Pancreas (tissue), 10 donors: ENCODE measurements at places on chromosomes 16 and 17. TPM values are rescaled to one million over a fixed set of nuclear protein-coding genes. Genes with fewer than 3 reads are reported as not detected.
A peak's percentile ranks its signal among the peaks of the same experiment; 100 is the strongest.

The TP53TG3B gene
- not detected for total RNA-seq

The DLX4 gene
- total RNA-seq, result 0.16 TPM

The ACTG1 gene
- 2,355 TPM for total RNA-seq

The BAHCC1 gene
- total RNA-seq, result 11.2 TPM

The CBLN1 gene
- 0.51 TPM for total RNA-seq

The RHOT2 gene
- 66.2 TPM for total RNA-seq

DNA sequence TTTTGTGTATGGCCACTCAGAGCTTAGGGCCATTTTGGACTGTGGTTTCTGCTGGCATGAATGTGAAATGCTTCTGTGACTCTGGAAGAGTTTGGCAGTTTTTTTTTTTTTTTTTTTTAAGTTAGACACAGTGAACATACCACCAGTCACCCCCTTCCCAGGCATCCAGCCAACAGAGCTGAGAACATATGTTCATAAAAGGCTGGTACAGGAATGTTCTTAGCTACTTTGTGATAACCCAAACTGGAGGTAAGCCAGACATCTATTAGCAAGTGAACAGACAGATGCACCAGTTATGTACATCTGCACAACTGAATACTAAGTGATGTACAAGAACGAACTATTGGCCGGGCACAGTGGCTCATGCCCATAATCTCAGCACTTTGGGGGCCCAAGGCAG lies 92.7 kb downstream of the ABCC1 start:
- no peak for DNase-seq

DNA sequence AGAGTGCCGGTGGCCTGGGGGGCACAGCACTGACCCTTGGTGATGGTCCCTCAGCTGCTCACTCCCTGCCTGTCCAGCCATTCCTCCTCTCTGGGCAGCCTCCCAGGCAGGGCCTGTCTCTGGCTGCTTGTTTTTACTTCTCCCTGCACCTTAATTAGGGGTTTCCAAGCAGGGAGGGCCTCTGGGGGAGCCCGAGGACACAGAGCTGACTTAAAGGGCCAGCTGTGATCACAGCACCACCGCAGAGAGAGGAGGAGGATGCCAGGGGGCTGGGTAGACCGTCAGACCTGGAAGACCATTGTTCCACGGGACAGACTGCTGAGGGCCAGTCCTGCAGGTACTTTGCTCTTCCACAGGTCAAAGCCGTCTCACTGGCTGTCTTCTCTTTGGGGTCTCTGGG lies 1.2 kb upstream of the DPH1 start:
- DNase-seq, result no peak

DNA sequence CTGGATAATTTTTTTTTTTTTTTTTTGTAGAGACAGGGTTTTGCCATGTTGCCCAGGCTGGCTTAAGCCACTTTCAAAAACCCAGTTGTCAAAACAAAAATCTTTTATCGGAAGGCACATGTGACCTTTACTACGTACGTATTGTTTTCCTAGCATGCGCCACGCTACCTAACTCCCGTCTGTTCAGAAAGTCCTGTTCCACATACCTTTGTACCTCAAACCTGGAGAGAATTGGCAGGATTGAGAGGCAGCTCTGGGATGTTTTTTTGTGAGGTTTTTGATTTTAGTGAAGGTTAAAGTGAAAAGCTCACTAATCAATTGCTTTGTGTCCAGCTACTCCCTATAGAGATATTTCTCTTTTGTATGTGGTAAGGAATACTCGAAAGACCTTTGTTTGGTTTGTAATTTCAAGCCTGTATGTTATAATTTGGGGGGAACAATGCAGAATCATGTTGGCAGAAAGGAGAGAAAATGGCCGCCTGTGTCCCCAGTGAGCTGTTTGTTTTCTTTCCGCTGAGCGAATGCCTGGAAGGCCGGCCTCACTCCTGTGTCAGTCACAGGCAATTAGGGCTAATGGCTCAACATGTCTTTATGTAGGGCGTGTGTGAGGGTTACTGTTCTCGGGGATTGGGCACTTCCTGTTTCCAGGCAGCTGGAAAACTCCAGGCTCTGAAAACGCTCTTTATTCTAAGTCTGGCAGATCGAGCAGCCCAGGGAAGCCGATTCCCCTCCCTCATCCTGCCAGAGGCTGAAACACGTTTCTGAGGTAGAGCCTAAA lies 60.8 kb upstream of the CLEC18A start:
- peak; percentile 54 for DNase-seq

GRCh38 chr16:59440502-59440901 lies 706.4 kb upstream of the GOT2 start:
- DNase-seq, result no peak

- DNase-seq, result no peak
Measured at GRCh38 chr16:72649254-72649944, 398.5 kb downstream of the ZFHX3 start.

DNA sequence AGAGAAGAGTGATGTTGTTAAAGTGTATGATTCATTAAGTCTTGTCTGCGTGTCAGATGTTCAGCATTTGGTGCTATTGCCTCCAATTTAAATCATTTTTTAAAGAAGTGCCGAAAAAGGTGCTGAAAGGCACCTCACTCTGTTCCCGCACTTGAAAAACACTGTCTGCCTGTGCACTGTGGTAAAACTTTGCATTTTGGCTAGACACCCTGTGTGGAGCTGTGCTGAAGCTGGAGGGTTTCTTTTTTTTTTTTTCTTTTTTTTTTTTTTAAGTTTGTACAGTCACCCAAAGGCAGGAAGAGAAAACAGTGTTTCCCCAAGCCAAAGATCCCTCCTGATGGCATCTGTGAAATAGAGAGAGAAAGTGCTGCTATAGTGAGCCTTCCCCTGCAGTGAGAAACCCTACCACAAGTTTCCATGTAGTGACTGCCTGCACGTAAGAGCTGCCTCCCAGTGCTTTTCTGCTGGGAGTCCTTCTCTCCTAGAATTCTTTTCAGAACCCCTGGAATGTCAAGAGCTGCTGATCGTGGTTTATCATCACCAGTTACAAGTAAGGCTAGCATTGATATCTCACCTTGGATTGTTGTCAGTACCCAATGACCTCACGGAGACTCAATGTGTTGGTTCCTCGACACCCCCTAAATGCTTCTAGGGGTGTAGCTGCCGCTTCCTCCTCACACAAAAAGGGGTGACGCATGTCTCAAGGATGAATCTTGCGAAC lies 116.0 kb upstream of the SOX9 start:
- DNase-seq, result no peak

DNA sequence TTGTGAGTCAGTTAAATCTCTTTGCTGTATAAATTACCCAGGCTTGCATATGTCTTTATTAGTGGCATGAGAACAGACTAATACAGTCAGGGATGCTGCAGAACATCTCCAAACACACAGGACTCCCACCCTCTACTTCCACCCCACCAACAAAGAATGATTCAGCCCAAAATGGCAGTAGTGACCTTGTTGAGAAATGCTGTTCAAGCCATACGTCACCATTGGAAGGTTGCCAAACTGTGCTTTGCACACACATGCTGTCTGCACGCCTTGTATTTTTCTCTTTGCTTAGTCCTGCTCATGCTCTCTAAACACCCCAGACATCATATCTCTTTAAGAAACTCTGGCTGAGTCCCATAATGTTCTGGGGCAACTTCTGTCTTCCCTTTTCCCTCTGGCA lies 589.6 kb downstream of the WWOX start:
- no peak for DNase-seq

GRCh38 chr17:9244066-9245052 lies 223.0 kb downstream of the NTN1 start:
- no peak for DNase-seq

DNA sequence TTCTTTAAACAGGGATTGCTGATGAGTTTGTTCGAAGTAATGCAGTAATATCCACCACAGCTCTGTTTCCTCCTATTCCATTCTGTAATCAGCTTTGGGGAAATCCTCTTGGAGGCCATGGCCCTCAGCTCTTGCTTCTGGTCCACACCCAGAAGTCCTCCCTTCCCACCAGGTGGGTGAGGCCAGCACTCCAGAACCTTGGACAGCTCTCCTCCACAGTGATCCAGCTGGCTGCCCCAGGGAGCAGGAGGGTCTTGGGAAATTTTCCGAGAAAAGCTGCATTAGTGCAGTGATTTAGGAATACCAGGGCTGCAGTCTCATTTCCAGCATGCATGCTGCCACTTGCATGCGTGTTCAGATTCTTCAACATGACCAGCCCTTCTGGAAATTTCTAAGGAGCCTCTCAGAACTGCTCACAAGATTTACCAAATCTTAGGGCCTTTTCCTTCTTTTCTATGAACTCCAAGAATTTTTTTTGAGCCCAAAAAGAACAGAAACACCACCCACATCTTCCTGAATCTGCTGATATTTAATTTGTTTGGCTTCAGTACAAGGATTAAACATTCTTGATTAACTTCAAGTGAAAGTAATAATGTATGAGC lies 4.2 kb downstream of the SMPD3 start:
- DNase-seq, result peak; percentile 47

DNA sequence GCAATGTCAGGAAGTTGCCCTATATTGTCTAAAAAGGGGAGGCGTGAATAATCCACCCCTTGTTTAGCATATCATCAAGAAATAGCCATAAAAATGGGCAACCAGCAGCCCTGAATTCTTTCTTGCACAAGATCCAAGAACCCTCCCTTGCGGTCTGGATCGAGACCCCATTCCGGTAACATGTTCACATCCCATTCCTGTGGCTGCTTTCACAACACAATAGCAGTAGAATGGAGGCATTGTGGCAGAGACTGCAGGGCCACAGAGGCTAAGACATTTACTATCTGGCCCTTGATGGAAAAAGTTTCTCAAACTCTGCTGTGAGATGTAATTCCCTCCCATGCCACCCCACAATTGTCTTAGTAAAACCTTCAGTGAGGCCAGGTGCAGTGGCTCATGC lies 73.2 kb downstream of the RMI2 start:
- no peak for DNase-seq

DNA sequence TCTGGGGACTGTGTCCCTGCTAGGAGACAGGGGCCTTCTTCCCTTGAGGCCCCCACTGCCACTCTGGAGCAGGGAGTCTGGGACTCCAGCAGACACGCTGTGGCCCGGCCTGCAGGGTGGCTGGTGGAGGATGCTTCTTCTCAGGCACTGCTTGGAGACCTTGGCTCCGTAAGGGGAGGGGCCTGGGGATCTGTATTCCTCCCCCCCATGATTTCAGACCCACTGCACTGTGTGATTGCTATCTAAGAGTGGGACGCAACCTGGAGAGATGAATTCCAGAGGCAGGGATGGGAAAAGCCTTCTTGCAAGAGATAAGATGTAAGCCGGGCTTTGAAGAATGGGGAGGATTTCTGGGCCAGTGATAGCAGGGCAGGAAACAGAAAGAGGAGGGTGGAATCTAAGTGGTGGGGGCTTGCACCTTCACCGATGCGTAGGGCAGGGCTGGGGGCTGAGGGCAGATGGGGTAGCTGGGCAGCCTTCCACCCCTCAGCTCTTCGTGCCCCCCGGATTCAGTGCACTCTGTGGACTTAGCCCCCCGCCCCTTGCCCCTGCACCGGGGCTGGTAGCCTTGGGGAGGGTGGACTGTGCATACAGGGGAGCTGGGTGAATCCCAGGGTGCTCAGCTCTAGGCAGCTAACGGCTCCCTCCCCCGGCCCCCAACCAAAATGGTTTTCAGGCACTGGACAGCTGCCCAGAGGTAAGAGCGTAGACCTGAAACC lies 5.2 kb upstream of the GSE1 start:
- no peak for DNase-seq

GRCh38 chr16:1488619-1489018 lies at the start of gene PTX4:
Gene PTX4 (minus strand): TSS chr16:1488944. CDS start chr16:1488909, 35 bp downstream.
- no peak for DNase-seq

DNA sequence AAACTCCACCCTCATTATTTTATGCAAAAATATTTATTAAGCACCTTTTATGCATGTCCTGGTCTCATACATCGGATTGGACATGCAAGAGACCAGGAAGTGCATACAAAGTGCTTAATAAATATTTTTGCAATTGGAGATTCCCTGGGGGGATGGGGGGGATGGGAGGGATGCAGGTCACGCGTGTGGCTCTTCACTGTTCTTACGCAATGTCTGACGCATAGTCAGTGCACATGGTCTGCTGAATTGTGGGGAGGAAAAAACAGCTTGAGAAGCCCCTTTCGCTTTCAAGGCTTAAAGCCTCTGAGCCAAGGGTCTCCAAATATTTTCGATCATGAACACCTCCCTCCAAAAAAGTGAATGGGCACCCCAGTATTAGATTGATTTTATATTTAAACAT lies 96.7 kb upstream of the XYLT1 start:
- no peak for DNase-seq

- DNase-seq, result no peak
Measured at GRCh38 chr16:4159726-4160125, 43.5 kb upstream of the ADCY9 start.

GRCh38 chr16:61385392-61386071 lies 650.7 kb downstream of the CDH8 start:
- no peak for DNase-seq

GRCh38 chr16:50814541-50814940 lies 72.7 kb downstream of the CYLD start:
- DNase-seq, result no peak

GRCh38 chr17:6532441-6532885 lies 23.9 kb downstream of the PITPNM3 start:
- no peak for DNase-seq

- DNase-seq, result peak; percentile 62
Measured at GRCh38 chr16:1426734-1427471, 4.0 kb upstream of the PERCC1 start.

GRCh38 chr16:56793492-56793891 lies 63.6 kb downstream of the NUP93 start:
- DNase-seq, result no peak

DNA sequence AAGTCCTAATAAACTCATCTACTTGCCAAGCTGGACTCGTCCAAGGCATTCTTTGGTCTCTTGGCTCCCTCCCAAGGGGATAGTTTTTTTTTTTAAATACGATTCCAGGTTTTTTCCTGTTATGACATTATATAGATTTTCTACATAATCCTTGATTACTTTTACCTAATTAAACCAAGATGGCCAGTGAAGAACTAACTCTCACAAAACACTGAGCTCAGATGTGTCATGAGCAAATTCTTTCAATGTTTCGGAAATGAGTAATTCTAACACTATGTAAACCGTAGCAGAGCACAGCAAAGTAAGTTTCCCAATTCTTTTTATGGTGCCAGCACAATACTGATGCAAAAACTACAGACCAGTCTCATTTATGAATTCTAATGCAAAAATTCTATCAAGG lies 1.8 kb downstream of the ZNF23 start:
- DNase-seq, result no peak

GRCh38 chr16:50616386-50616785 lies 64.7 kb downstream of the SNX20 start:
- no peak for DNase-seq

DNA sequence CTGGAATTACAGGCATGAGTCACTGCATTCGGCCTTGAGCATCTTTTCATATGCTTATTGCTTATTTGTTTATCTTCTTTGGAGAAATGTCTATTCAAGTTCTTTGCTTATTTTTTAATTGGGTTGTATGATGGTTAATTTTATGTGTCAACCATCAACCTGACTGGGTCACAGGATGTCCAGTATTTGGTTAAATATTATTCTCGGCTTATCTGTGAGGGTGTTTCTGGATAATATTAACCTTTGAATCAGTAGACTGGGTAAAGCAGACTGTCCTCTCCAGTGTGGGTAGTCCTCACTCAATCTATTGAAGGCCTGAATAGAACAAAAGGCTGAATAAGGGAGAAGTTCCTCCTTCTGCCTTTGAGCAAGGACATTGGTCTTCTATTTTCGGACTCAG lies 142.0 kb downstream of the SSH2 start:
- DNase-seq, result no peak

GRCh38 chr17:18859256-18859655 lies 1.3 kb downstream of the PRPSAP2 start:
- no peak for DNase-seq
